ENCODE measurements at places on chromosomes 7 and 10.

GRCh38 chr7:90858546-90858945 lies 262.4 kb downstream of the CDK14 start:
- ATAC-seq: no peak

DNA sequence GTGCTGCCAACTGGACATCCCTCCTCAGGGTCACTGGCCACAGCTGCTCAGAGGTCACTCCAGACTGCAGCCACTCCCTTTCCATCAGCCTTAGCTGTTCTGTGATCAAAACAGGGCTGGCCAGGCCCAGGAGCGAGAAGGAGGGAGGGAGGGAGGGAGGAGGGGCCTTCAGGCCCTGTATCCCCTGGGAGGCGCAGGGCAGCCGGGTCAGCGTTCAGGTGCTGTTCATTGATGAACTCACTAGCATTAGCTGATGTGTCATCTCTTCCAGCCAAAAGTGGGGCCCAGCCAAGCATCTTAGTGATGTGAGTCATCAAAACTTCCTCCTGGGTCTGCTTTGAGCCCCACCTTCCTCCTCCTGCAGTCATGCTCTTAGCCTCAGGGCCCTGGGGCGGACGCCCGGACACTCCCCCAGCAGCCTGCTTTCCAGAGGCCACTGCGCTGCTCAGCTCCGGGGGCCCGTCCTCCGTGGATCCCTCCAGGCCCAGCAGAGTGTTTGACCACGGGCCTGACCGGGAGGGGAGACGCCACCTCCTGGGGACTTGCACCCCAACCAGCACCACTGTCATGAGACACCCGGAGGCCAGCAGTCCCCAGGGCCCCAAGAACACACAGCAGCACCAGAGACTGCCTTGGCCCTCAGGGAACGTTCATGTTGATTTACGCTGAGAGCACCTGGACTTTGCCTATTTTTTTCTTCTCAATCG lies 149.2 kb downstream of the PRKAG2 start:
- peak; percentile 94 for ATAC-seq

DNA sequence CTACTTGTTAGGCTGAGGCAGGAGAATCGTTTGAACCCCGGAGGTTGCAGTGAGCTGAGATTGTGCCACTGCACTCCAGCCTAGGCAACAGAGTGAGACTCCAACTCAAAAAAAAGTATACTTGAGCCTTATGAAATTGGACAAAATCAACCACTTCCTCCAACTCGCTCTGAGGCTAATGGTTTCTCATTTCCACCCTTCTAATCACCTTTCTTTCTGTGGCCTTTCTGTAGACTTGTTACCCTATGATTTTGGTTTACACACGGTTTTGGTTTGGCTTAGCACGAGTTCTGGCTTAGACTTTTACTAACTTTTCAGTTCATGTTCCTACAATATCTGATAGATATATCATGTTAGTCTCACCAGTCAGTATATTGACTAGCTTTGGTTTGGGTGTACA lies 152.0 kb downstream of the PHTF2 start:
- ATAC-seq: no peak

DNA sequence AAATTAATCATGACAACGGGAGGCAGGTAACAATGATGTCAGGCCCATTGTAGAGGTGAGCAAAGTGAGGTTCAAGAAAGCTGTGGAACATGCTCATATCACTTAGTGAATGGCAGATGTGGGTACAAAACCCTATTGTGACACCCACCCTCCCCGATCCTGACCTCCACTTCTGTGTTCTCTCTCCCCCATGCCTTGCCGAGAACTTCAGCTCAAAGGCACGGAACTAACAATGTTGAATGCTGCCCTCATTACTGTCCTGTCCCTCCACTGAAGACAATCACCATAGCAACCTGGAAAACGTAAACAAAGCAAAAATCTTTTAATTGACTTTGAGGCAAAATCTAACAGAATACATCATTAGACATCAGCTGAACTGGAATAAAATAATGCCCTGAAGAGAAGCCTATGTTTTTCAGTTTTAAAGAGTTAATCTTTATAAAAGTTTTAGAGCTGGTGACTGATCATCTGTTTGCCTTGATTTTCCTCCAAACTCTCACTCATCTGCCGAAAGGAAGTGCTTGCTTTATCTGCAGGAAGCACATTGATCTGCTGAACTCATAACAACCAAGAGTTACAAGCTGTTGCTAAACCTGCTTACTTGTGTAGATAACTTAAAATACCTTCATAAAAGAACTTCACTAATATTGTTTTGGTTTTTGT lies 133.6 kb downstream of the CUBN start:
- peak; percentile 57 for ATAC-seq

DNA sequence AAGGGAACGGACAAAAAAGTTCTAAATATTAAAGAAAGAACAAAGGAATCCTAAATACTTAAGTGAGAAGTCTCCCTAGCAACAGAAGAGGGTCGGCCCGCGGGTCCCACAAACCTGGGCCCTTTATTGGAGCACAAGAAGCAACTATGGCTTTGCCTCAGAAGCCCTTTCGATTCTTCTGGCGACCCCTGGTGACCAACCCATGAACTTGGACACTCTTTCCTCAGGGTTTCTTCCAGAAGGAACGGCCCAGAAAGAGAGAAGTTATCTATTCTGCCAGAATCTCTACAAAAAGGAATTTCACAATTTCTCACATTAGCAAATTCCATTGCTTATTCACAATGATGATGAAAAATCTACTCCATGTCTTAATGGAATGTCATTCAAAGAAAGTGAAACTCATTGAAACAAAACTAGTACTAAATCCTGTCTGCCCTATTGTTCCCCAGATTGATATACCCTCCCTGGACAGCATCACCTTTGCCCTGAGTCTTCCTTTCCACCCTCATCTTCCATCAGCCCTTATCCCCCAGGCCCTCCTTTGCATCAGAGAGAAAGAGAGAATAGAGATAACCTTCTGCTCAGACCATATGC lies 43.7 kb downstream of the CPVL start:
- ATAC-seq: peak; percentile 72
